ENCODE measurements at places on chromosomes 6 and 20. TPM values are rescaled to one million over a fixed set of nuclear protein-coding genes. Genes with fewer than 3 reads are reported as not detected.
A peak's percentile ranks its signal among the peaks of the same experiment; 100 is the strongest.

- no peak for DNase-seq
- H3K4me3 ChIP-seq: no peak overlapping the region
- peaks cover 5% of the 10 kb centered on the region for H3K27me3 ChIP-seq
These were observed 3.7 kb upstream of the BEND3 start for GRCh38 chr6:107118976-107119375.

DNA sequence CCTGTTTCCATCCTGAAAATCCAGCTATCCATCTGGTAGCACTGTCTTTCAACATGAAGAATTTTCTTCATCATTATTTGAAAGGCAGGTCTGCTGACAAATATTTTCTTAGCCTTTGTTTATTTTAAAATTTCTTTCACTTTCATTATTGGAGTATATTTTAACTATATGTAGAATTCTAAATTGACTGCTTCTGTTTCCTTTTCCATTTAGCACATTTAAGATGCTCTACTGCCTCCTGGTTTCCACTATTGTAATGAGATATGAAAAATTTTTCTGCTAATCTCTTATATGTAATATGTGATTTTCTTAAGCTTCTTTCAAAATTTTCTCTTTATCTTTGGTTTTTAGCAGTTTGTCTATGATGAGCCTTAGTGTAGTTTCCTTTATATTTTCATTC lies 97.3 kb downstream of the TBC1D32 start:
- H3K27ac ChIP-seq: no peak overlapping the region
- no peak overlapping the region for H3K4me3 ChIP-seq
- peaks cover 2% of the 10 kb centered on the region for H3K4me1 ChIP-seq

DNA sequence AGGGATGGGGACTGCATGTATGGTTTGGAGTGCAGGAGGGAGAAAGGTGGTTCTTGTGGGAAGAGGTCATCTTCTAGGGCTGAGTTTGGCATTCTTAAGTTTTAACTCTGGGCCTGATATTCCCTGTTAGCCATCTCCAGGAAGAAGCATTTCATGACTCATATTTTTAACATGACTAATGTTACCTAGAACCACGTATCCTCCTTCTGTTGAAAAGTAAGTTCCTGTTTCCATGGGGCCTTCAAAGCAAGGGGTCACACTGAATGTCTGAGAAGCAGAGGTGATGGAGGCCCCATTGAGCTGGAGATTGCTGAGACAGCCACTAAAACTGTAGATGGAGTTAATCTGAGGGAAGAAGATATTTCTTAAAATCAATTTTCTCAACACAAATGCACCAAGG lies 30.2 kb downstream of the FAM229B start:
- H3K4me1 ChIP-seq: peaks cover 20% of the 10 kb centered on the region
- H3K4me3 ChIP-seq: peak overlapping the region; percentile 41
- peaks cover 12% of the 10 kb centered on the region for H3K27me3 ChIP-seq

DNA sequence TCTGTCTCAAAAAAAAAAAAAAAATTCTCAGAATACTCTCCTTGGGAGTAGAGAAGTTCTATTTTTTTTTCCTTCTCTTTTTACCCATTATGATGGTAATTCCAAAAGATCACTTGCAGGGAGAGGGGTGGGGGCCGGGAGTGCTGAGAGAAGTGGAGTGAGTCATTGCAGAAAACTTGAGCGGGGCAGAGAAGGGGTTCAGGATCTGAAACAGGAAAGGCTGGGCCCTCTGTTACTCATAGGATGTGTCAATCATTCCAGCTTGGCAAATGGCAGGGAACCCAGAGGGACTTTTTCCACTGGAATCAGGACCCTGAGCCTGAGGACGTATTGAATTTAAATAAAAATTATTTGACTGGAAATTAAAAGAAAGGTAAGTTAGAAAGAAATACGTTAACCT lies 111.4 kb upstream of the ARMC2 start:
- peaks cover 9% of the 10 kb centered on the region for H3K4me1 ChIP-seq
- H3K36me3 ChIP-seq: no peaks in the 10 kb centered on the region
- DNase-seq: no peak
- H3K27ac ChIP-seq: no peak overlapping the region

The UST gene
- 0.92 TPM for total RNA-seq

The OVOL2 gene
- total RNA-seq: not detected

DNA sequence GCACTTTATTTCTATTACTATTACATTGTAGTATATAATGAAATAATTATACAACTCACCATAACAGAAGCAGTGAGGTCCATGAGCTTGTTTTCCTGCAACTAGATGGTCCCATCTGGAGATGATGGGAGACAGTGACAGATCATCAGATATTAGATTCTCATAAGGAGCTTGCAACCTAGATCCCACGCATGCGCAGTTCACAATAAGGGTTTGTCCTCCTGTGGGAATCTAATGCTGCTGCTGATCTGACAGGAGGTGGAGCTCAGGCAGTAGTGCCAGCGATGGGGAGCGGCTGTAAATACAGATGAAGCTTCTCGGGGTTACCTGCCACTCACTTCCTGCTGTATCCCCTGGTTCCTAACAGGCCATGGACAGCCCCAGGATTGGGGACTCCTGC lies 139.5 kb upstream of the TCF21 start:
- H3K27ac ChIP-seq: no peak overlapping the region
- H3K36me3 ChIP-seq: no peaks in the 10 kb centered on the region
- DNase-seq: no peak
- H3K4me3 ChIP-seq: no peak overlapping the region

The PAX1 gene
- total RNA-seq: not detected

DNA sequence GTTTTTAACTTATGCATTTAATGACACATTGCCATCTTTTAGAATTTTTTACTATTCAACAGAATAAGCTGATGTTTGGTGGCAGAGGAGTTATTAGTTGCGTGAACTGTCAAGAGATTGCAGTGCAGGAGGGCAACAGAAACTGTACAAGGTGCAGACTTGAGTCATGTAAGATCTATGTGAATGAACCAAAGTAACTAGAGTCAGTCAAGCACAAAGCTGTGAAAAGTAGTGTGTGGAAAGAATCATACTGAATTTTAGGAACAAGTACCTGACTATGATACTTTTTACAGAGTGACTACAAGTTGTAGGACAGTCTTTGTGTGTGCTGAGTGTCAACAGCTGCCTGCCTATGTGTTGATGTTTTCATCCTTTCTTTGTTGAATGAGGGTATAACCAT lies 2.7 kb upstream of the C6orf163 start:
- DNase-seq: no peak
- H3K4me1 ChIP-seq: no peaks in the 10 kb centered on the region
- H3K27me3 ChIP-seq: no peaks in the 10 kb centered on the region
- no peak overlapping the region for H3K27ac ChIP-seq
- no peaks in the 10 kb centered on the region for H3K36me3 ChIP-seq

DNA sequence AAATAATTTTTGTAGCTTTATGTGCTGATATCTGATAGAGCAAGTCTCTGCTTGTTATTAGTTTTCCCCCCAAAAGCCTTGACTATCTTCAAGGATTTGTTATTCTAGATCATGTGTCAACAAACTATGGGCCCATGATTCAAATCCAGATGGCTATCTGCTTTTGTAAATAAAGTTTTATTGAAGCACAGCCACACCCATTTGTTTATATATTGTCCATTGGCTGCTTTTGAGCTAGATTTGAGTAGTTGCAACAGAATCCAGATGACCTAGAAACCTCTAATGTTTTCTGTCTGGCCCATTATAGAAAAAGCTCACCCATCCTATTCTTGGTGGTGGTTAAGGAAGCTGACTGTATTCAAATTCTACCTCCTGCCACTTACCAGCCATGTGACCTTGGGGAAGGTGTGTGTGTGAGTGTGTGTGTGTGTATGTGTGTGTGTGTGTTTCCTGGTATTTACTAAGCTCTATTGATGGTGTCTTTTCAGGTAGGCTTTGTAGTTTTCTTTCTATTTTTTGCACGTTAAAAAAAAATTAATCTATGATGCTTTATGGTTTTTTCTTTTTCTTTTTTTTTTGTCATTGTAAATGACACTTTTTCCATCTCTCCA lies 1.3 kb upstream of the GTSF1L start:
- H3K27ac ChIP-seq: no peak overlapping the region
- no peaks in the 10 kb centered on the region for H3K27me3 ChIP-seq
- H3K4me1 ChIP-seq: peaks cover 10% of the 10 kb centered on the region
- no peak for DNase-seq
- no peak overlapping the region for H3K4me3 ChIP-seq

The GSTA5 gene
- total RNA-seq: not detected

DNA sequence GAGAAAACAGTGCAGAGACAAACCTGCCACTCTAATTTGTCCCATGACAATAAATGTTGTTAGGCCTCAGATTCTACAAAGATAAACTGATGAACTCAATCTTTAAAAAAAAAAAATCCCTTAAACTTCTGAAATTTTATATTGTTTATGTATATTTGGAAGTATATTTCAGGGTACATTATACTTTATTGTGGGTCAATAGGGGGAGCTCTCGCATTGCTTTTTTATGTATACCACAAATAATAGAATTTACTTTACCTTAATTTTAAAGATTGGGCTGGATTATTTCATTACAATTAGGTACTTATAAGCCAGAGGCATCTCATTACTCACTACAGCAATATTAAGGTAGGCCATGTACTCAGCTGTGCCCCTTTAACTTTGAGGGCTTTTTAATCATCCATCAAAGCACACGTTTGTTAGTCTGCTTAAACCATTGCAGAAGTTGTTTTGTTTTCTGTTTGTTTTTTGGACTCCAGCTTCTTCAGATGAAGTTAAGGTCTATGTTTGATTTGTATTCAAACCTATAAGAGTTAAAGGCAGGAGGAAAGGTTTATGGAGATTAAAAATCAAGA lies 56.3 kb upstream of the EYA4 start:
- no peak for DNase-seq
- H3K4me3 ChIP-seq: no peak overlapping the region
- no peaks in the 10 kb centered on the region for H3K27me3 ChIP-seq
- H3K27ac ChIP-seq: no peak overlapping the region
- H3K36me3 ChIP-seq: no peaks in the 10 kb centered on the region
- H3K4me1 ChIP-seq: no peaks in the 10 kb centered on the region

DNA sequence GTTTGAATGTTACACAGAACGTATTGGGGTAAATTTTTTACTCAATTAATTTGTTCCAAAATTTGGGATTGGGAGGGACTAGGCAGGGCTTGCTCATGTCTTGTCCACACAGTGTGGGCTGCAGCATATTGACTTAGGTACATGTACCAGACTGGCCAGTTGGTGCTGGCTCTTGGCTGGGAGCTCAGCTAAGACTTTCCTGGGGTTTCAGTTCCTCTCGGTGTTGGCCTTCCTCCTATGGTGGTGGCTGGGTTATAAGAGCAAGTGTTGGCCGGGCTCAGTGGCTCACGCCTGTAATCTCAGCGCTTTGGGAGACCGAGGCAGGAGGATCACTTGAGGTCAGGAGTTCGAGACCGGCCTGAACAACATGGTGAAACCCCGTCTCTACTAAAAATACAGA lies 4.9 kb downstream of the CENPQ start:
- DNase-seq: no peak
- H3K4me3 ChIP-seq: no peak overlapping the region
- H3K4me1 ChIP-seq: peaks cover 20% of the 10 kb centered on the region

The MUCL3 gene
- total RNA-seq: not detected

- H3K36me3 ChIP-seq: no peaks in the 10 kb centered on the region
- H3K27ac ChIP-seq: no peak overlapping the region
- peaks cover 48% of the 10 kb centered on the region for H3K27me3 ChIP-seq
- no peak overlapping the region for H3K4me3 ChIP-seq
These were observed 5.9 kb downstream of the TMEM239 start for GRCh38 chr20:2822073-2822472.

The HEBP2 gene
- 20.0 TPM for total RNA-seq

DNA sequence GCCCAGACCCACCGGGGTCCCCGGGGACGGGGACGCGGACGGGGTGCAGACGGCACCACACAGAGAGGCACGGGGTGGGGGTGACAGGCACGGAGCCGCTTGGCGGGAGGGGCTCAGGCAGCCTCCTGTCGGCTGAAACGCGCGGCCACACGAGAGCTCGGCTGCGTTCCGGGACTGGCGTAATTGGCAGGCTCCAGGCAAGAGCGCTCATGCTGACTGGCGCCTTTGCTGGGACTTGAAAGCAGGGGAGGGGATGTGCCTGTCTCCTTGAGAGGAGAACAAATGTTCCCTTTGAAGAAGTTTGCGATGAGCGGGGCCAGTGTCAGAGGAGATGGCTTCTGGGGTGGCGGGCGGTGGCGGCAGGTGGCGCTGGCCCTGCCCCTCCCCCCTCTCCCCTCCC lies 25.8 kb downstream of the BHLHE23 start:
- H3K4me3 ChIP-seq: no peak overlapping the region
- peaks cover 22% of the 10 kb centered on the region for H3K4me1 ChIP-seq
- no peaks in the 10 kb centered on the region for H3K36me3 ChIP-seq
- H3K27me3 ChIP-seq: peaks cover 50% of the 10 kb centered on the region
- DNase-seq: peak; percentile 32

DNA sequence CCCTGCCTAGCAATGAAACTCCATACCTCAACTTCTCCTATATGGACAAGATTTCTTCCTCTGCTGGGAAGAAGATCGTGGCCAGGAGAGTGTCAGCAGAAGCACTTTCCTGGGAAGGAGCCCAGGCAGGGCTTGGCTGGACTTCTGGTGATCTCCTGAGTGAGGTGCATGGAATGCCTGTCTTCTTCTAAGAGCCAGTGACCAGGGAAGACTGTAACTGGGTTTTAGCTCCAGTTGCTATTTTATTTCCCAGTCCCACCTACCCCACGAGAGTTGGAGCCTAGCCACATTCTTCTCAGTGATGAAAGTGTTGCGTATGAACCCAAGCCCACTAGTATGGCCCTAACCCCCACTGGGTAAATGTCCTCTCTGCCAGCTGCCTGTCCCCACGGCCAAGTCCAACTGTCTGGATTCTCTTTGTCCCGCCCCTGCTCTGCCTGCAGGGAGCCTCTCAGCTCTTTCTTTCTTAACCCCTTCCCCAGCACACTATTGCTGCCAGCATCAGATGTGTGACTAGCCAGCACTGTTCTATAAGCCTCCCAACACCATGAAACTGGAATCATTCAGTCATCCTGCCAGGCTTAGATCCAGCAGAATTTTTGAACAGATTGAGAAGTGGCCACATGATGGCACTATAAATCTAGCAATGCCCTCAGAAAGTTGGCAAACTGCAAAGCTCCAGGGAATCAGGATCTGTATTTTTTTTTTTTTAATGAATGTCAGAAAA lies 69.8 kb upstream of the FAM184A start:
- H3K27me3 ChIP-seq: peaks cover 2% of the 10 kb centered on the region
- peak overlapping the region; percentile 79 for H3K27ac ChIP-seq
- peaks cover 14% of the 10 kb centered on the region for H3K36me3 ChIP-seq
- no peak overlapping the region for H3K4me3 ChIP-seq

- H3K4me1 ChIP-seq: peaks cover 23% of the 10 kb centered on the region
- H3K27ac ChIP-seq: peak overlapping the region; percentile 62
- no peak for DNase-seq
- no peaks in the 10 kb centered on the region for H3K27me3 ChIP-seq
These were observed 504 bp downstream of the VPS16 start for GRCh38 chr20:2840967-2841531.
